ENCODE measurements at places on chromosomes 3 and 15. TPM values are rescaled to one million over a fixed set of nuclear protein-coding genes. Genes with fewer than 3 reads are reported as not detected.

The UBE3A gene
- 34.6 TPM for polyA plus RNA-seq

The SLC12A8 gene
- polyA plus RNA-seq, result 0.22 TPM

The TM6SF1 gene
- polyA plus RNA-seq, result 2.7 TPM

GRCh38 chr3:189981668-189982067 is 139.0 kb downstream of the P3H2 start:
- no peak for DNase-seq

The CEMIP gene
- 0.19 TPM for polyA plus RNA-seq

DNA sequence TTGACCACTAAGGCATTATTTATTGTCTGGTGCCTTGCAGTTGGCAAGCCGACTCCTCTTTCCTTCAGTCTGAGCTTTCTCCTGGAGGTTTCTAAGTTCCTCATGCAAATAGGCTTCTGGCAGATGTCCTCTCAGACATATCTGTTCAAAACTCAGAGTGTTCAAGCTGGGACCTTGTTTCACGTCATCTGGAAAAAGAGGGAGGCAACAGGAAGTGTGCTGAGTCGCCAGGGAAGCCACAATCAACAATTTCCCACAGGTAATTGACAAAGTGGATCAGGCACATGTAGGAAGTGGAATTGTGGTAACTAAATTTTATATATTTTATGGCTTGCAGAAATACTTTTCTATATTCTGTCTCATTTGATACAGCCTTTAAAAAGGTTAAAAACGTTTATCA is 14.6 kb downstream of the SCG5 start:
- no peak for DNase-seq

DNA sequence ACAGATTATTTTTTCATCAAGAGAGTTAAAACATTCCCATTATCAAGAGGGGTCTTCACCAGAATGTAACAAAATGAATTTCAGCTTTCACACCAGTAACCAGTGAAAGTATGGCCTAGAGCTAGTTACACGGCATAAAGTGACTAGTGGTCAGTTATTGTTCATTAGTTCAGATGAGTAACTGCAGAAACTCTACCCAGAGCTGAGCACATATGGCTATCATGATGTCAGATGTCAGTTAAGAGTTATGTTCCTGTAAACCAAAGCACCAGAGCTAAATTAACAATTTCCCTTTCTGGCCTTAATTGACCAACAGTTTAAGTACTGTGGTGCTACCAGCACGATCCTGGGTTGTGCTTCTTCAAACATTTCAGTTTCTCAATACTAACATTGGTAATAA is 6.6 kb upstream of the MRPS25 start:
- no peak for DNase-seq

GRCh38 chr3:40130721-40131120 is 178.8 kb upstream of the EIF1B start:
- no peak for DNase-seq

DNA sequence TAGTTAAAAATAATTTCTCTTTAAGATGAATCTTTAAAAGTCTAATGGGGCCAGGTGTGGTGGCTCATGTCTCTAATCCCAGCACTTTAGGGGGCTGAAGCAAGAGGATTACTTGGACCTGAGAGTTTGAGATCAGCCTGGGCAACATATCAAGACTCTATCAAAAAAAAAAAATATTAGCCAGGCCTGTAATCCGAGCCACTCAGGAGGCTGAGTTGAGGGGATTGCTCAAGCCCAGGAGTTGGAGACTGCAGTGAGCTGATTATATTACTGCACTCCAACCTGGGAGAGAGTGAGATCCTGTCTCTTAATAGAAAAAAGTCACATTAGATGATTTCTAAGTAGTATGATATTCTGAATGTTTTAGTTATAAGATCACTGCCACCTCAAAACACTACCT is 322.0 kb upstream of the MANF start:
- no peak for DNase-seq

The ULK4 gene
- polyA plus RNA-seq, result 0.91 TPM

GRCh38 chr3:179716226-179716625 is 63.4 kb downstream of the USP13 start:
- DNase-seq, result no peak

DNA sequence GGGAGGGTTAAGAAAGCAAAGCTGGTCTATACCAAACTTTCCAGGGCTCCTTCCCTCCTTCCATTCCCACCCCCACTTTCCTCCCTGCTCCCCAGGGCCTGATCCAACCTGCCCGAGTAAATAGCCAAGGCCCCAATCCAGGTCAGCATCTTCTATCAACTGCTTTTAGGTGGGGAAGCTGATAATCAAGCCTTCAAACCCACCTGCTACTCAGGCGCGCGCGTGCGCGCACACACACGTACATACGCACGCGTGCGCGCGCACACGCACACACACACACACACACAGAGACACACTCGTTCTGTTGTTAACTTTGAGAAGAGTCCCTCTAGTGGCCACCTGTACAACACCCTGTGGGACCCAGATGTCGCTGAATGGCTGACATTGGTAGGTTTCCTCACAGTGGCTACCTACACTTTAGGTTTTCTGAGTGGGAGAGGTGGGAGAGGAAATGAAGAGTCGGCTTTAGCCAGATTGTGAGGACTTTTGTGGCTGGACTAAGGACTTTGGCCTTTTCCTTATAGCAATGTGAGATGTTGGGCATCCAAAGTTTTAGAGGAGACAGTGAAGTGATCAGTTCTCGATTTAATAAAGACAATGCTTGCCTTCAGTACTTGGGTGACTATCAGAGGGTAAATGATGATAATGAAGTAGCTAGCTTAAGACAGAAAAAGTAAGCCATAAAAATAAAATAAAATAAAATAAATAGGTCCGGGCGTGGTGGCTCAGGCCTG is 179.9 kb upstream of the C2CD4B start:
- DNase-seq, result no peak

DNA sequence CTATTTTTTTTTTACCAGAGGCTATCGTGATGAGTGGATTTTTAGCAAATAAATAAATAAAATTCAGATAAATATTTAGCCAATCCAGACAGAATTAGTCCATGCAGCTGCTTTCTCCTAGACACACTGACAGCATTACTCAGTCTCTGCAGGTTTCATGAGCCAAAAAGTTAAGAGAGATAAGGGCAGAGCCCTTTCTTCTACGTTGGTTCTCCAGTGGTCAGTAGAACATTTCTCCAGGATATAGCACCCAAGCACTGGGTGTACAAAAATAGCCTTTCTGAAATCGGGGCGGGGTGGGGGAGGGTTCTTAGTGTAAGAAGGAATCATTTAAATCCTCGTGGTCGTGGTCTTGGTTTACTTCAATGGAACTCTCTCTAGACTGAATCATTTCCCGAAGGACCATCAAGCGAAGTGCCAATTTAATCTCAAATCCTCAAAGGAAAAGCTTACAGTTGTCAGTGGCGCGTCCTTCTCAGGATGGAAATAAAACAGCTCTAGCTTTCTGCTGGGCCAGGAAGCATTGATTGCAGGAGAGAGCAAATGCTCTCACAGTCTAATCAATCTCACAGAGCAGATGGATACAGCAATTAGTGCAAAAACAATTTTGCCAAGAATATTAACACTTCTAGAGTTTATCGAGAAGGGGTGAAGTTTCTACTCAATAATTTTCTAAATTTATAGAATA is 86.2 kb downstream of the SATB1 start:
- DNase-seq, result no peak

DNA sequence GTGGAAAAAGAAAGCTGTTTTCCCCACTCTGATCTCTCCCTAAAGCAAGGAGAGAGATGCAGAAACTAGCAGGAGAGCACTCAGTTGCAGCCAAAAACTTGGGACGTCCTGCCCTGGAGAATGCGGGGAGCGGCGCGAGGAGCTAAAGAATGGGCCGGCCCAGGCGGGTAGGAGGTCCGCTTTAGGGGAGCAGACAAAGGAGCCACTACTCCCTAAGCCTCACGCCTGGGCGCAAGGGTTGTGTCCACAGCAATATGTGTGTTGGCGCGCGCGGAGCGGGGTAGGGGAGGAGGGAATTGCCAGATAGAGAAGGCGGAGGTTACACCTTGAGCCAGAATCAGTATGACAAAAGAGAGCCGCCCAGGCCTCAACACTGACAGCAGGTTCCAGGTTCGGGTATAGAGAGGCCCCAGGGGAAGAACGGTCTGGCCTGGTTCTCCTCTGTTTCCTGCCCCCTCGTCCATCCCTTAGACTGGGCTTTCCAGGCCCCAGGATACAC is 2.9 kb downstream of the WNT5A start:
- DNase-seq, result no peak

- DNase-seq, result no peak
These were observed 238.7 kb downstream of the CPNE4 start for GRCh38 chr3:131796111-131796510.

GRCh38 chr3:47705391-47705790 is 76.3 kb downstream of the SMARCC1 start:
- no peak for DNase-seq

The IL12A gene
- 1.1 TPM for polyA plus RNA-seq

The LMCD1 gene
- 34.9 TPM for polyA plus RNA-seq

The HDC gene
- polyA plus RNA-seq, result 0.19 TPM

The GTF2A2 gene
- polyA plus RNA-seq, result 88.4 TPM

- no peak for DNase-seq
These were observed 57.8 kb downstream of the TLE3 start for GRCh38 chr15:70039917-70040316.

- DNase-seq, result peak; percentile 70
These were observed 381.6 kb downstream of the FOXP1 start for GRCh38 chr3:71201939-71202338.

The TTLL13 gene
- 0.07 TPM for polyA plus RNA-seq

- DNase-seq, result no peak
These were observed 783.3 kb downstream of the ZPLD1 start for GRCh38 chr3:103218146-103218545.

- no peak for DNase-seq
These were observed 104.9 kb upstream of the LRRFIP2 start for GRCh38 chr3:37279236-37279635.

DNA sequence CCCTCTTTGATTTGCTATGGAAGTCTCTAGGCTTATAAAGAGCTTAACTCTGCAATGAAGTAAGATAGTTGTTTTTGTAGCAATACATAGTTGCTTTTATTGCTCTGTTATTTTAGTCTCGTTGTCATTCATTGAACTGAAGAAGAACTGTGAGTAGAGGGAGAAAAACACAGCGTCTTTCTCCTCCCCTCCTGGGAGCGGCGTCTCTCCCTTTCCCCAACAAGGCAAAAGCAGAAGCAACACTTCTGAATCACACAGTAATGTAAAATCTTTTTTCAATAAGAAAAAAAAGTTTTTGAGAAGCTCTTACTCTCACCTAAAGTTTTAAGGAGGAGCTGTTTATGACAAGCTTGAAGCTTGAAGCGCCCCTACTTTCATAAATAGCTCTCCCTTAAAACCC is 119.3 kb upstream of the SLC7A14 start:
- no peak for DNase-seq

DNA sequence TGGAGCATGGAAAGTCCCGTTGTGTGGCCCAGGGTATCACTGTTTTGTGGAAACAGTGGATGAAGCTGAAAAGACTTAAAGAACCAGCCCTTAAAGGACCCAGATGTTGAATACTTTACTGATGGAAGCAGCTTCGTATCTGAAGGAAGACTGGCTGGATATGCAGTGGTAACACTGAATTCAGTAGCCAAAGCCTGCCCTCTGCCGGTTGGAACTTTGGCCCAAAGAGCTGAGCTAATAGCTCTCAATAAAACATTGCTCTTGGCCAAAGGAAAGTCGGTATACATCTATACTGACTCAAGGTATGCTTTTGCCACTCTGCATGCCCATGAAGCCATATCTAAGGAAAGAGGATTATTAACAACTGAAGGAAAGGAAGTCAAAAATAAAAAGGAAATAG is 885.4 kb downstream of the PDCD6IP start:
- peak; percentile 39 for DNase-seq

DNA sequence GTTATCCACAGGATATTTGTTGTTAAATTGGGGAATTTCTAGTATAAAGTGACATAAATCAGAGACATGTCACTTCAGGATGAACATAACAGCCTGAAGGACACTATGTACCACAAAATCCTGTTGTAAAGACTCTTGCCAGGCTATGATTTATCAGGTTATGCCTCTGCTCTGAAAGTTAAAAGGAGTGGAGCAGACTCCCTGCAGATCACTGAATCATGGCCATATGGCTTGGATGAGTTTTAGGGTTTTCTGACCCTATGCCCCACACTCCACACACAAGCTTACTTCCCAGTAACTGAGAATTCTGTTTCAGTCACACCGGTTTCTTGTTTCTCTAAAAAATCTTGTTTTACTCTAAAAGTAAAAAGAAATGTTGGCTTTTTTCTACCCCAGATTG is 869.4 kb downstream of the NAALADL2 start:
- no peak for DNase-seq

The ROPN1 gene
- polyA plus RNA-seq, result 0.19 TPM

The MRPL3 gene
- polyA plus RNA-seq, result 51.9 TPM

The ABI3BP gene
- 7.8 TPM for polyA plus RNA-seq

The SLC51B gene
- 0.08 TPM for polyA plus RNA-seq

- no peak for DNase-seq
These were observed 128.7 kb downstream of the DMXL2 start for GRCh38 chr15:51493892-51494291.

The IL17RB gene
- 0.17 TPM for polyA plus RNA-seq

The SGO1 gene
- polyA plus RNA-seq, result 0.04 TPM

DNA sequence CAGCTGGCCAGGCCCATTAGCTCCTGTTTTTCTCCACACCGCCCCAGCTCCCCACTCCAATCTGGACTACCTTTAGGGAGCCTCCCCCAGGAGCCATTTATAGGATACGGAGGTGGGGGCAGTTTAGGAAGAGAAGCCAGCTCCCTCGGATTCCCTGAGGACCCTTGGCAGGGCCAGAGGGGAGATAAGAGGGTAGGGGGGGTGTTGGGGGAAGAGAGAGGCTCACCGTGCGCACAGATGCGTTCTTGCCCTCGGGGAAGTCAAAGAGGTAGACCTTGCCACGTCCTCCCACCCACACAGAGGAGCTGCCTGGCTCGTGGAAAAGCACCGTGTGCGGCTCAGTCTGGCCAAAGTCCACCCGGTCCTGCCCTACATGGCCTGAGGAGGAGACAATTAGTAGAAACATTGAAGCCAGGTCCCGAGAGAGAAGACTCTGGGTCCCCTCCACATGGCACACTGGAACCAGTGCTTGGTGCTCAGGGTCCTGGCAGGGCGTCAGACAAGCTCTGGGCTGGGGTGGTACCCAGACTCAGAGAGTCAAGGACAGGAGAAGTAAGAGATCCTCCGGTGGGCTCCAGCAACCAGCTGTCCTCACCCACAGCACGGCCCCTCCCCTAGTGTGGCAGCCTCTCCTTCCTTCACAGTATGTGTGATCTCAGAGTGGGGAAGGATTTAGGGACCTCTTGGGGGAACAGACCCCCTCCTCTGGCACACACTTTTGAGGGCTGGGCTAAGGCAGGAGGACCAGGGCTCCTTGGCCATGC is 15.0 kb downstream of the SEMA7A start:
- no peak for DNase-seq

The IL20RB gene
- 0.50 TPM for polyA plus RNA-seq

DNA sequence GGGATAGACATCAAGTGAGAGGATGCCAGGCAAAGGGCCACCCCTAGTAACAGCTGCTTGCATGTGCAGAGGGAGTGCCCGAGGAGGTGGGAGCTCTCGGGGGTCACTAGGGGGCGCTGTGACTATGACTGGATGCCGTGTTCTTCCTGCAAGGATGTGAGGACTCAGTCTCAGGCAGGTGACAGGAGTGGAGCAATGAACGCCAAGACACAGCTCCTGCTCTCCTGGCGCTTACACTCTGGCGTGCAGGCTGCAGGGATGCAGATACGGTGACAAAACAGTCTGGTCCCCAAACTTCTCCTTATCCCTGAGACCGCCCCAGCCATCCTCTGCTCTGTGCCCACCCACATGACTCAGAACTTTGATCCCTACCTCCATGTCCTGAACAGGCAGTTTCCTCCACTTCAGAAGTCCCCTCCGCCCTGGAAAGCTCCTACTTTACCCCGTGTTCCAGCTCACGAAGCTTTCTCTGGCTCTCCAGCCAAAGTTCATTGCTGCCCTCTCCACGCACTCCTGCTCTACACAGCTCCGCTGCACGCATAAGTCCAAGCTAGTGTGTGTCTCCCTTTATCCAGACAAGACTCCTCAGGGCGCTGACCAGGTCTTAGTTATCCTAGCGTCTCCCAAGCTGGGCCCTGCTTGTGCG is 14.7 kb downstream of the RHOV start:
- peak; percentile 62 for DNase-seq
